ENCODE measurements at places on chromosomes 16 and 17.

DNA sequence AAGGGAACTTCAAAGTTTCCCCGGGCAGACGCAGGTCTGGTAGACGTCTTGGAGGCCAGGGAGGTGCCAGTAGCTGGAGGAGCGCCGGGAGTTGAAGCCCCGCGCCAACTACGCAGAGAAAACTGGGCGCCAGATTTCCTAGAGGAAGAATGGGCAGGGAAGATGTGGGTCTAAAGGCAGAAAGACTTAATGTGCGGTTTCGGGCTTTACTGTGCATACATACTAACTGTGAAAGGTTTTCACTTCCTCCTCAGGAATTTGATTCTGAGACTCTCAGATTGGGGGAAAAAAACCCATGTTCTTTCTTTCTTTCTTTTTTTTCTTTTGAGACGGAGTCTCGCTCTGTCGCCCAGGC is 331 bp upstream of the ZNF287 start:
- no peak for DNase-seq

DNA sequence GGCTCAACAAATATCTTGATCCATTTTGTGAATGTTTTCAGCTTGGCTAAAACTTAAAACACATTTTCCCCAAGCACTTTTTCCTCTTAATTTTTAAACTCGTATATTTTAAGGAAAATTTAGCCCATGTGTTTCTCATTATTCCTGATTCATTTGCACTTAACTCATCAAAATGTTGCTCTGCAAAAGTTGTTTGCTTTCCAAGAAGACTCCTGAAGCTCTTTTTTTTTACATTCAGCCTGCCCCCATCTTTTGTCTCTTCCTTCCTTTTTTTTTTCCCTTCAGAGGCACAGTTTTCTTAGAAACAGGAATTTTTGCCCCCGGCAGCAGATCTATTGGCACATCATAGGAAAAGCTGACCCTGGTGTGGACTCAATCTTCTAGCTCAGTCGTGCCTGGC is 155.0 kb upstream of the SALL1 start:
- DNase-seq, result no peak

GRCh38 chr17:33732116-33732515 is 439.0 kb upstream of the ASIC2 start:
- DNase-seq, result no peak

- DNase-seq, result no peak
These were observed 88.1 kb downstream of the DNAH17 start for GRCh38 chr17:78488867-78489634.

- no peak for DNase-seq
These were observed 2.6 kb downstream of the GIT1 start for GRCh38 chr17:29586676-29587469.

GRCh38 chr17:45129940-45130680 is 2.2 kb downstream of the PLCD3 start:
- no peak for DNase-seq

DNA sequence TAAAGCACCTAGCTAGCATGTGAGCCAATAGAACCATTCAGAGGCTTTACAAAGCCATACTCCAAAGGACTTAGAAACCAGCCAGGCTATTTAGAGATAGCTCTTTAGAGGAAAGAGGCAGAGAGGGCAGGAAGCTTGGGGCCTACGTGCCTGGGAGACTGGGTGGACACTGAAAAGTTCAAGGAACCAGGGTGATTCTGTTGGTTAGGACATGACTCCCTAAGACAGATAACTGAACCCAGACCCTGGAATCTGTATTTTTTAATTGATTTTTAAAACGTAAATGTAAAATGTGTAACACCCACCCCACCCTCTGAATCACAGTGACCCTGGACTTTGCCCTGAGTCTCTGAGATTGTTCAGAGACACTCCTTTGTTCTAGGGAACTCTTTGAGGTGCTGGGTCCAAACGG is 16.1 kb upstream of the GNA13 start:
- DNase-seq, result no peak

- no peak for DNase-seq
These were observed 393 bp downstream of the RNF166 start for GRCh38 chr16:88705801-88706228.

- DNase-seq, result no peak
These were observed 9.1 kb downstream of the DEXI start for GRCh38 chr16:10932959-10933710.

- DNase-seq, result no peak
These were observed 8.2 kb upstream of the MPP2 start for GRCh38 chr17:43915559-43915958.

DNA sequence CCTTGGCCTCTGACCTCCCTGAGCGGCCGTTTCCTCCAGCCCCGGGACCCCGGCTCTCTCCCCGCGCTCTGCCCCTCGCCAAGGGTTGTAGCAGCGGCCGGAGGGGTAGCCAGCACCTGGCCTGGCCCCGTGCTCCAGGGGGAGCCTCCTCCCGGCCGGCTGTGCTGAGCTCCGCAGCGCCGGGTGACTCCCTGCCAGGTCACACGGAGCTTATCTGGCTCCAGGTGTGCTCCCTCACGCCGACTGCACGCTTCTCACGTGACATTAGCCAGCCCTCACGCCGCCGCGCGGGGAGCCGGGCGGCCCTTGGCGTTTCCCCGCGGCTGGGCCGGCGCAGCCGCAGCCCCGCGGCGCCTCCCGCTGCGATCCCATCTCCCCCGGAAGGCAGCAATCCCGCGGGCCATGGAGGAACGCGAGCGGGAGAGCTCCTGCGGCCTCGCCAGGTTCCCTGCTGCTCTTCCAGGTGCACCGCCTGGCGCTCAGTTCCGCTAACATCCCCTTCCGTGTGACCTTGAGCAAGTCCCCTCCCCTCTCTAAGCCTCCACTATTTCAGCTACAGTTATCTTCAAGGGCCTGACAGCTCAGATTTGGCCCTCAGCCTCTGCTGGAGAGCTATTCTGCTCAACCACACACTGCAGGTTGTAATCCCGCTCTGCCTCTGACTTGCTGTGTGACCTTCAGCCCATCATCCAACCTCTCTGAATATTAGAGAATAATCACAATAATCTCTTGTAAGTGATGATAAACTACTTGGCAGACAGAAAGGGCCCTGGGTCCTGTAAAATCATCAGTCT is 3.4 kb downstream of the MYO18A start:
- DNase-seq, result peak; percentile 81

GRCh38 chr16:56833243-56833970 is 31.6 kb upstream of the SLC12A3 start:
- DNase-seq, result no peak

GRCh38 chr17:62727916-62728672 is 80.0 kb downstream of the MARCHF10 start:
- no peak for DNase-seq

DNA sequence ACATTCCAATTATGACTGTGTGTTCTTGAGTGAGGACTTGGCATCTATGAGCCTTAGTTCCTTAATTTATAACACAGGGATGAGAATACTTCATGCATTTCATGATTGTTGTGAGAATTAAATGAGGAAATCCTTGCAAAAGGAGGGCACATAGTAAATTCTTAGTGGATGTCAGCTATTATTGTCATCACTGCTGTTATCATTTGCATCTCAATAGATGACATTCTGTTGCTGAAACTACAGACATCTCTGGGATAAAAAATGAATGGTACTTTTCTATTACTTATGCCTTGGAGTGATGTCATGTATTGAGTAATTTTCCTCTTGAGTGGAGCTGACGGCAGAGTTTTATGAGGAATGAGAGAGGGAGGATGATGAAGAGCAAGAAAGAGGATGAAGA is 184.4 kb upstream of the CDH11 start:
- no peak for DNase-seq

DNA sequence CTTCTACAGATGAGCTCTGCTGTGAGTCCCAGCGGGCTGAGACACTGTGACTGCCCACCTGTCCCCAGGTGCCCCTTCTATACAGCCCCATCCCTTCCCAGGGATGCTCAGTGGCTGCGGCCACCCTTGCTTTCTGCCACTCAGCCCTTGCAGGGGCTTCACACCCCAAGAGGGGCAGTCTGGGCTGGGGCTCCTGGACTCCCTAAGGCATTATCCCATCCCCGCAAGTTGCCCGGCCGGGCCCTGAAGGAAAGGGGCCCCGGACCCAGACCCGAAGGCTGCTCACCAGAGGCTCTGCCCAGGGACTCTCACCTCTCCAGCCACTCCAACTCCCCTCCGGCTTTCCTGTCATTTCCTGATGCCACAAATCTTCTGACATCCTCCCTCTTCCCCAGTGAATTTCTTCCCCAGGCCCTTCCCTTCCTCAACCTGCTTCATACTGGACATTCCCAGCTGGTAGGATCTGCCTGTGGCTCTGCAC is 88.5 kb upstream of the TOB1 start:
- DNase-seq, result no peak

DNA sequence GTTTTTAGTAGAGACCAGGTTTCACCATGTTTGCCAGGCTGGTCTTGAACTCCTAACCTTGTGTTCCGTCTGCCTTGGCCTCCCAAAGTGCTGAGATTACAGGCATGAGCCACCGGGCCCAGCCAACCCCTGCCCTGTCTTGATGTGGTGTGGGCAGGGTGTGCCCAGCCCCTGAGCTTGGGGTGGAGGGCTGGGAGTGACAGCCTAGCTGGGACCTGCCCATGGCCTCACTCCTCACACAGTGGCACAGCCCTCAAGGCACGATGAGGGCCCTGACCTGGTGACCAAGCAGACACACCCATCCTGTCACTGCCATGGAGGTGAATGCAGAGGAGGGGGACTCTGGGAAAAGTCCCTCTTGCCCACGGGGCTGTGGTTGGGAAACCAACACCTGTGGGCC is 3.0 kb downstream of the IL32 start:
- no peak for DNase-seq

GRCh38 chr17:27315322-27315721 is 21.4 kb downstream of the WSB1 start:
- DNase-seq, result no peak

DNA sequence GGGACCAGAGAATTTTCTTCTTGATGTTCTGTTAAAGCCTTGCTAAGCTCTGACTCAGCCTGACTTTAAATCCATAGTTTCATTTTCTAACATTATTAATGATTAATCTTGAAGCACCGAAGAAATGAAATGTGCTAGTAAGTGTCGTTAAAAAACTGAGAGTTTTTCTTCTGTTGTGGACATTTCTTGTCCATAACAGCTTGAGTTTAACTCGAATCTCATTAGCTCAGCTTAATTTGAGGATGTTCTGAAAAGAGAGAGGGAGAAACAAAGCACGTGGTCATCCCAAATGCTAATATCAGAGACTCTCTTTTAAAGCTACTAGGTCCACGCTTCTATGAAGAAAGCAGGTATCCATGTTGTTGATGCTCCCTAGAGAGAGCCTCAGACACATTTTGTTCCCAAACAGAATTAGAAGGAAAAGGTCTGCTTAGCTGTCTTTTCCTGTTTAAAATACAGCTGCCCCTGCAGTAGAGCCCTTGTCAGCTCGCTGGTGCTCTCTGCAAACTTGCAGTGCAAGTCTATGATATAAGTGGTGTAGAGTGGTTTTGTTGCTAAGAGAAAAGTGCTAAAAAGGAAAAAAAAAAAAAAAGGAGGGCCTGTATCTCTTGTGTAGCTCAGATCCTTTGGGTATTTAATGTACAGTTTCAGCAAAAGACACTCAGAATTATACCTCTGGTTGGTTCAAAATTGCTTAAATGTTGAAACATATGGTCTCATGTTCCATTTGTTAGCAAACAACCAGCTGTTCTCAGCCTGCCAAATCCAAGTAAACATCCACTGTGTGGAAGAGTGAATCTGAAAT is 191.1 kb upstream of the TBX2 start:
- no peak for DNase-seq

GRCh38 chr16:20409398-20410120 is at the start of gene ACSM5:
ACSM5 (plus strand) TSS chr16:20409534; CDS start chr16:20411485, 1,951 bp downstream.
- DNase-seq, result no peak

DNA sequence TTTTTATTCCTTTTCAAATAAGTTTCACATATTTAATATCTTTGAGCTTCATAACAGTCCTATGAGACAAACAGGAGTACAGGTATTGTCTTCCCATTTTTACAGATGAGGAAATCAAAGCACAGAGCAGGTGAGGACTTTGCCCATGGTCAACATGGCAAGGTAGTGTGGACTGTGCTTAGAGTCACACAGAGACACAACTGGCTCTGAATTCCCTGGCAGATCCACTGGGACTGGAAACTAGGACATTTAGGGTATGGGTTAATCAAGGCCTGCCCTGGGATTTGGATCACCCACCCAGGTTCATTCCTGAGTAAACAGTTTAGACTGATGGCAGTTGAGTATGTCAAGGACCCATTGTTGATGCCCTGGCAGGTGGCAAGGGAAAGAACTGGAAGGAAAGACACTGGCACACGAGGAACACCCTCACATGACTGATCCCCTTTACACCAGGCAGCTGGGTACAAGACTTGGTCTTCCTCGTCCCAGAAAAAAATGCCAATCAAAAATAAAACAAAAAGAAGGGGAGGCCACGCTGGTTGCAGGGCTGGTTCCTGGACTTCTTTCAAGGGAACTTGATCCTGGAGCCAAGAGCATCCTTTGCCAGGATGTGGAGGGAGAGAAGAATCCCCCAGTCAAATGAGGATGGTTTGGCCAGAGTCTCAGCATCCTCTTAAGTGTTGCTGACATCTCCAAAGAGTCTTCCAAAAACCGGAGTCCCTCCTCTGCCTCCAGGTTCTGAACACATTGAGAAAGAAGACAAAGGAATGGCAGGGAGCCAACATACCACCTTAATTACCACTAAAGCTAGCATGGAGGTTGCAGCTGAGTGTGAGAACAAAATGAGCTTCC is 34.9 kb downstream of the CHD9 start:
- DNase-seq, result no peak

GRCh38 chr16:84907051-84907450 is 87.3 kb downstream of the CRISPLD2 start:
- no peak for DNase-seq

DNA sequence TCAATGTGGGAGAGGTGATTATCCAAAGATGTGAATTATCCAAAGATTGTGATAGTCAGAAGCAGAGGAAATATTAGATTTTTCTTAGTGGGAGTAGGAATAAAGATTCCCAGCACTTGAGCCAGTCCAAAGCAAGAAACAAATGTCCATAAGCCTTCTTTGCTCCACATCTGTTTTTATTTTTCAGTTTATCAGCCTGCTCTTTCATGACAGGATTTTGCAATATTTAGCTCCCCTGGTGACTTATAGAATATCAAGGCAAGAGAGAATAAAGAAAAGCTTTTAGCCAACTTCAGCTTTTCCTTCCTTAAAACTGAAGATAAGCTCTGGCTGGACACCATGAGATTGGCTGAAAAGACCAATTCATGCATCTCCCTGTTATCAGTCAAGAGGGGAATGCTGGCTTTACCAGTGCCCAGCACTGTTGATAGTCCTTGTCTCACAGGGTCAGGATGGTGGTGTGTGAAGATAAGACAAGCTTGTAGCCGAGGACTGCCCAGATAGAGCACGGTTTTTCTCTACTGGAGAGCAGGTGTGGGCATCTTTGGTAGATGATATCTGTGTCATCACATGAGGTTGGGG is 706.5 kb downstream of the KCNJ2 start:
- DNase-seq, result no peak

DNA sequence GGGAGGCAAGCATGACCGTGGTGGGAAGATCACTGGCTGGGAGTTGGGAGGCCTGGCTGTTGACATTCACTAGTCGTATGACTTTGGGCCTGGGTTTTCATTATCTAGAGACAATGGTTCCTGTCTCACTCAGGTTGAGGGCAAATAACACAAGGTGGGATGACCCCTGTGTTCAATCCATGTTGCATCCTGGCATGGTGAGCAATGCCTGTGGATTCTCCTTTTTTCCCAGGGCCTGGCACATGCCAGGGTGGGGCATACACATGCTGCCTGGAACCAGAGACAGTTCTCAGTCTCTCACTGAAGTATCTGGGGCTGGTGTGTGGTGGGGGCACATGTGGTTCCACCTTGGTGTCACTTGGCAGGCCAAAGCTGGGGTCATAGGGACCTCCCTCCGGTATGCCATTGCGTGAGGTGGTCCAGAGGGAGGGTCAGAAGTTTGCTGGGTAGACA is 5.4 kb downstream of the THRA start:
- DNase-seq, result no peak

GRCh38 chr17:45320931-45321461 is 4.2 kb upstream of the MAP3K14 start:
- DNase-seq, result no peak
